ENCODE measurements at places on chromosomes 2 and 18.

- no peaks in the 10 kb centered on the region for H3K36me3 ChIP-seq
- H3K27ac ChIP-seq, result no peak overlapping the region
- H3K27me3 ChIP-seq, result no peaks in the 10 kb centered on the region
- no peak for DNase-seq
- H3K4me3 ChIP-seq, result no peak overlapping the region
- peaks cover 8% of the 10 kb centered on the region for H3K4me1 ChIP-seq
Observed at GRCh38 chr2:37674946-37675345, 3.5 kb upstream of the CDC42EP3 start.

GRCh38 chr2:67950018-67950417, 112.8 kb downstream of the C1D start:
- H3K4me3 ChIP-seq, result no peak overlapping the region
- H3K27ac ChIP-seq, result no peak overlapping the region
- no peaks in the 10 kb centered on the region for H3K4me1 ChIP-seq
- no peaks in the 10 kb centered on the region for H3K36me3 ChIP-seq

- no peak for DNase-seq
- H3K36me3 ChIP-seq, result no peaks in the 10 kb centered on the region
- H3K27ac ChIP-seq, result no peak overlapping the region
- no peaks in the 10 kb centered on the region for H3K27me3 ChIP-seq
- H3K4me1 ChIP-seq, result peaks cover 12% of the 10 kb centered on the region
Observed at GRCh38 chr2:191048073-191048472, 34.1 kb upstream of the STAT1 start.

DNA sequence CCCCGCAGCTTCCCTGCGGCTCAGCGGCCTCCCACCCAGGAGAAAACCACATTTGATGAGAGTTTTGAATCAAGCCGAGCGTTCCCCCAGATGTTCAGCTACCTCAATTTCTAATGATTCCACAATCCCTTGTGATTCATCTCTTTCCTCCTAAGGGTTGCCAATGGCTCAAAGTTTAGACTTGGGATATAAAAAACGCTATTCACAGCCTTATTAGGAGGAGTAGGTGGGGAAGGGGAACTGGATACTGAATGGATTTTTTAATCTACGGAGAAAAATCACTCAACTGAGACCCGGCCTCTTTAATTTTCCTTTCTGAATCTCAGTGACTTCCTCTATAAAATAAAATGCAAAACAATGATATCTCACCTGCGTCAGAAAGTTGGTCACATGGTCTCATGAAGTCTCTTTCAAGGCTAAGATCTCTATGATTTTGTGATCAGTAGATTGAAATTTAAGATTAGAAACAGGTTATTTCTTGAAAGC, 192.6 kb upstream of the TCF4 start:
- no peak for DNase-seq
- H3K27me3 ChIP-seq, result peaks cover 3% of the 10 kb centered on the region
- no peak overlapping the region for H3K27ac ChIP-seq

DNA sequence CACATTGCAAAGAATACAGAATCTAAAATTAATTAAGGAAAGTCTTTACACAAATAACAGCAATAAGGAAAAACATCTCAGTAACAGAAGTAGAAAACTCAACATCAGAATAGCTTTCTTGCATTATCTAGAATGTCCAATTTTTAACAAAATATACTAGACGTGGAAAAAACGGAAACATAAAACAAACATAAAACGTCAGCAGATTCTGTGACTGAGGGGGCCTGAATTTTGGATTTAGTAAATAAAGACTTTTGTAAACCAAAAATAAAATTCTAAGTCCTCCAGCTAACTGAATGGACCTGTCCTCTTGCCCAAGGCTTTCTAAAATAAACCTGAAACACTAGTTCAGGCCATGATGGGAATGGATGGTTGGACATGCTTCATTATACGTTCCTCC, 773.5 kb upstream of the LRRTM1 start:
- H3K27ac ChIP-seq, result no peak overlapping the region
- no peaks in the 10 kb centered on the region for H3K36me3 ChIP-seq
- H3K4me1 ChIP-seq, result no peaks in the 10 kb centered on the region
- no peak for DNase-seq
- no peaks in the 10 kb centered on the region for H3K27me3 ChIP-seq
- H3K4me3 ChIP-seq, result no peak overlapping the region

- H3K4me1 ChIP-seq, result no peaks in the 10 kb centered on the region
- no peaks in the 10 kb centered on the region for H3K36me3 ChIP-seq
- no peak for DNase-seq
- H3K27me3 ChIP-seq, result no peaks in the 10 kb centered on the region
- no peak overlapping the region for H3K27ac ChIP-seq
Observed at GRCh38 chr2:139469985-139470384, 689.8 kb upstream of the NXPH2 start.

Measured in CD4-positive, alpha-beta memory T cell (primary cell).